ENCODE measurements at places on chromosomes 5 and 9.
A peak's percentile ranks its signal among the peaks of the same experiment; 100 is the strongest.

- DNase-seq: no peak
Observed at GRCh38 chr5:130642461-130642860, 522.6 kb downstream of the HINT1 start.

DNA sequence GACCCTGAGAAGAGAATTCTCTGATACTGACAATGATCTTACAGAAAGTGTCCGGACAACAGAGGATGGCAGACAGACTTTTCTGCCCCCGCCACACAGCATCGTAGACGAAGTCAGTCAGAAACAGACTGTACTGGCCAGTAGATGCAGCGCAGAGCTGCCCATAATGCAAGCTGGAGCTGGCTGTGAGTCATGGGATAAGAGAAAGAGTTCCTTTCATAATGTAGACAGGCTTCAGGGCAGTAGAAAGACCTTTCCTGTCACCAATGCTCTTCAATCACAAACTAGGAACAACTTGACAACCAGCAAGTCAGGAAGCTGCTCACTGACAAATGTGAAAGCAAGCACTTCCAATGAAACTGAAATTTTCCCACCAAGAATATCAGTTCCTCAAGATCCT, 5.1 kb downstream of the SPATA31D1 start:
- no peak for DNase-seq

GRCh38 chr5:127275641-127276193, 14.9 kb upstream of the MEGF10 start:
- DNase-seq: no peak

DNA sequence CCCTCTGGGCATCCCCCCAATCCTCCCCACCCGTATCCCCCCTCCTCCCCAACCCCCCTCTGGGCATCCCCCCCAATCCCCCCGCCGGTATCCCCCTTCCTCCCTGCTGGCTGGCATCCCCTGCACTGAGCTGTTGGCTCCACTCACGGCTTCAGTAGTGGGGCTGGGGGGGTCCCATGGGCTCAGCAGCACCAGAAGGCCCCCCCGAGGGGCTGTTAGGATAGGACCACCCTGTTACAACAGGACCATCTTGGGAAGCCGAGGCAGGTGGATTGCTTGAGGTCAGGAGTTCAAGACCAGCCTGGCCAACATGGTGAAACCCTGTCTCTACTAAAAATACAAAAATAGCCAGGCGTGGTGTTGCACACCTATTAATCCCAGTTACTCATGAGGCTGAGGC, 42.4 kb downstream of the EXD3 start:
- peak; percentile 62 for DNase-seq

DNA sequence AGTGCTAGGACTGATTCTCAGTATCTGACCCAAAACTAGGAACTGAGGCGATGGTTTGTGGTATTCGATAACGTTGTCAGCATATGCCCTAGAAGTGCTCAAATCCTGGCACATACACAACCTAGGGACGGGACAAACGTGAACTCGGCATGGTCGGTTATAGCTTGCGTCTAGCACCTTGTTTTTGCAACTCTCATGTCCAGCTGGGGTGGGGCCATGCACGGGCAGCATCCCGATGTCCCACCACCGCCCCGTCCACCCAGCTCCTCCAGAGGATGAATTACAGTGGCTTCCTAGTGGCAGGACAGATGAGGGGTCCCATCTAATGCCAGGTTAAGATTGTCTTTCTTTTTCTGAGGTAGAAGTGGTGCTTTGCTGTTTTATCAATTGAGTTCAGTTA, 31.6 kb downstream of the PROP1 start:
- DNase-seq: peak; percentile 55

DNA sequence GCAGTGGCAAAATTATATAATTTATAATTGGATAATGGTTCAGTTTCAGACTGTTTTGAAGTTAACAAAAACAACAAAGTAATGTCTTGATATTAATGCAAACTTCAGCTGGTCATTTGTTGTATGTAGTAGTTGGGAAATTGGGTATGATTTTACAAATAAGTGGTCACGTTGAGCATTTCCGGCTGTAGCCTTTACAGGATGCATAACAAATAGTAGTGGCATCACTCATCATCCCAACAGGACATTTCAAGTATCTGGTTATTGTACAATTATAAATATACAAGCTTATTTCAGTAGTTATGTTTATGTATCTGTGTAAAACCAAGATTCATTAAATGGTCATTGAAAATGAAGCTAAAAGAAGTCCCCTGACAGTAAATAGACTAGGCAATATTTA, 72.9 kb downstream of the SMIM15 start:
- DNase-seq: no peak

DNA sequence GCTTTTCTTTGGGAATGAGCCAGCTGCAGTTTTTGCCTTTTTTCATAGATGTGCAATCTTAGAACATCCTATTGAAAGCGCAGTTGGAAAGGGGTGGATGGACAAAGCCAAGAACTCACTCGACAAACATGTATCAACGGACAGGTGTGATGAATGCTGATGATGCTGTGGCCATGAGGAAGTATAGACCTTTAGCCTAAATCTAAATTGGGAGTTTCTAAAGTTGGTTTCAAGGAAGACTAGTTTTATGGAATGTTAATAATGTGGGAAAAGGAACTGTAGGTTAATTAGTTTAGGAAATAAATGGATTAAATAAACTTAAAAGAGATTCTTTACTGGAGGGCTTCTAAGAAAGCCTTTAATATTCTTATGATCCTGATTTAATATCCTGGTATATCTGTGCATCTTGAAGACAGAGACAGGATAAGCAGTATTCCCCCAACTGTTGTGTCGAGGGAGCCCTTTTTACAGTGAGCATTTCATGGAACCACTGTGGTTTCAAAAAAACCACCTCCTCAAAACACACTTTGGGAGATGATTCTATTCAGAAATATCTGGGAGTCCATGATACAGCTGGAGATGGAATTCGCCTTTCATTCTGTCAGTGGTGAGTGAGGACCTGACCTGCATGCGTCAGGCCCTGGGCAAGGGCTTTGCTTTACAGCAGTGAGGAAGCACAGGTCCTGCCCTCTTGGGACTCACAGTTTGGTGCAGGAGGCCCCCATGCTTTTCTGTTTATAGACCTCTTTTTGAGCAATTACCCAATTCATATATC, 82.6 kb downstream of the AOPEP start:
- DNase-seq: no peak

GRCh38 chr5:108720391-108720790, 27.3 kb upstream of the FER start:
- no peak for DNase-seq

DNA sequence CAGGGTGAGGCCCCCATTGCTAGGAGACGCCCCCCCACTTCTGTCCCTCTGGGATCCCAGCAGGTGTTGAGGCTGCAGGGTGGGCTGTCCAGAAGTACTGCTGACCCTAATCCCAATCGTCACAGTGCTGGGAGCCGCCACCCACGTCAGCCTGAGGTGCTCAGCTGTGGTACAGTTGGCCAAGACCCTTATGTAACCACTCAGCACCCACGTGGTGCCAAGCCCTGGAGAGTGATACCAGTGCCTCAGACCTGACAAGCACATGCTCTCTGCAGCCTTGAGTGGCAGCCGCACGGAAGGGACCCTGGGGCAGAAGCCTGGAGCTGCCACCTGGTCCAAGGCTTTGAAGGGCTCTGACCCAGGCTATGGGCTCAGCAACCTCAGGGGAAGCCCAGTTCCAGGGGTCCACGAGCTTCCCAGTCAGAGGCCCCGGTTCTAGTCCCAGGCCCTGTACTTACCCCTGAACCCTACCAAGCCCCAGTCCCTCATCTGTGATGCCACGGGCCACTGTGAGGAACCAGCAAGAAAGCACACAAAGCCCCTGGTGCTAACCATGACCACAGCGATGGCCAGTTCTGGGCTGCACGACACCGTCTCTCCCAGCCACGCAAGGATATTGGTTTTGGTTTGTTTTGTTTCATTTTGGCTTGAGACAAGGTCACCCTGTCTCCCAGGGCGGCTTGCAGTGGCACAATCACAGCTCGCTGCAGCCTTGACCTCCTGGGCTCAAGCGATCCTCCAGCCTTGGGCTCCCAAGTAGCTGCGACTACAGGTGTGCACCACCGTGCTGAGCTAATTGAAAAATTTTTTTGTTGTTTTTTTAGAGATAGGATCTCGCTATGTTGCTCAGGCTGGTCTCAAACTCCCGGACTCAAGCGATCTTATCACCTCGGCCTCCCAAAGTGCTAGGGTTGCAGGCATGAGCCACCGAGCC, 50.7 kb downstream of the DBH start:
- DNase-seq: no peak

GRCh38 chr9:95373782-95374487, 56.4 kb upstream of the FANCC start:
- DNase-seq: no peak

- no peak for DNase-seq
Observed at GRCh38 chr5:16886793-16887345, 49.2 kb downstream of the MYO10 start.

DNA sequence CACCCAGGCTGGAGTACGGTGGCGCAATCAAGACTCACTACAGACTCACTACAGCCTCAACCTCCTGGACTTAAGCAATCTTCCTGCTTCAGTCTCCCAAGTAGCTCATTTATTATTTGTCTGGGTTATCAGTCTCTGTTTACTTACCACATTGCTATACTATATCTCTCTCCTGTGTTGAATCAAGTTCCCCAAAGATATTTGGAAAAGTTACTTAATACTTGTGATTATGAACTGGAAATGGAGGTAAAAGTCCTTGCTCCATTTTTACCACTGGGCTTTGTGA, 55.6 kb downstream of the ANGPTL2 start:
- DNase-seq: no peak

GRCh38 chr9:35852876-35853865, 17.0 kb downstream of the OR13J1 start:
- DNase-seq: peak; percentile 76

GRCh38 chr9:114655689-114656088, 1.9 kb downstream of the TEX53 start:
- DNase-seq: no peak

DNA sequence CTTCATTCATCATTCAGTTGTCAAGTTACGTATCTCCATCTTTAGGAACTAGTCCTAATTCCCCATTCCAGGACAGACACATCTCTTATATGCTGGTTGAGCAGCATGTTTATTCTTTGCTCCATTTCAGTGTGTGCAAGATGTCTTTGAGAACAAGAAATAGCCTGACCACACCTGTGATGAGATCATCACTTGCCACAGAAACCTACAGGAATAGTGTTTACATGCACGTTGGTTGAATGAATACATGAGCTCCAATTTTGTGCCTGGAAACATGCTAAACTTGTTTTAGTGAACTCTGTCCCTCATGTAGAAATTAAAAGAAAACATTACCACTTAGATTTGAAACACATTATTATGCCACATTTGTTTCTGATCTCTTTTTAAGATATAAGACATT, 489.1 kb downstream of the CDH18 start:
- no peak for DNase-seq

DNA sequence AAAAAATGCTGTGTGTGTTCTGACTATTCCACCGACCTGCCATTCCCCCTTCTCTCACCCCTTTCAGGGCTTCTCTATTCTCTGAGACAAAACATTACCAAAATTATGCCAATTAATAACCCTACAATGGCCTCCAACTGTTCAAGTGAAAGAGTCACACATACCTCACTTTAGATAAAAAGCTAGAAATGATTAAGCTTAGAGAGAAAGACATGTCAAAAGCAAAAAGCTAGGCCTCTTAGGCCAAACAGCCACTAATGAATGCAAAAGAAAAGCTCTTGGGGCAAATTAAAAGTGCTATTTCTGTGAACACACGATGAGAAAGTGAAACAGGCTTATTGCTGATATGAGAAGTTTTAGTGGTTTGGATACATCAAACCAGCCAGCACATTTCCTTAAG, 279.6 kb upstream of the GRAMD2B start:
- DNase-seq: no peak

DNA sequence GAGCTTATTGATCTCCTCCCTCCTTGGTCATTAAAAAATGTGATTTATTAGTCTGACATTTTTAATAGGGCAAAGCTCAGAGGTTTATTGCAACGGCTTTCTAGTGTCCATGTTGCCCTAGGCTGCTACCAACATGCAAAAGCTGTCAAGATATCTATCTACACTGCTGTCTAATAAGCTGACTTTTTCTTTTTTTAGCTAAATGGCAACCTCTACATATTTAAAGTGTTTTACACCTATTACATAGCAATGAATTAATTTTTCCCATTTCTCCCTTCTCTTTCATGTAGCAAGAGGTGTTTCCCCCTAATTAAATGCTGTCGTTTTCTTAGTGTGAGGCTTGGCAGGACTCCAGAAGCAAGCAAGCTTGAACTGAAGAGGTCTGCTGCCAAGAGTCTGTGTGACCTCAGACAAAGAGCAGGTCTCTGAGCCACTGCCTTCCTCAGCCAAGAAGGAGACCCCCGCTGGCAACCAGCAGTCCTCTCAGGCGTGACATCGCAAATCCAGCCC, 79.4 kb downstream of the GAS1 start:
- DNase-seq: no peak

DNA sequence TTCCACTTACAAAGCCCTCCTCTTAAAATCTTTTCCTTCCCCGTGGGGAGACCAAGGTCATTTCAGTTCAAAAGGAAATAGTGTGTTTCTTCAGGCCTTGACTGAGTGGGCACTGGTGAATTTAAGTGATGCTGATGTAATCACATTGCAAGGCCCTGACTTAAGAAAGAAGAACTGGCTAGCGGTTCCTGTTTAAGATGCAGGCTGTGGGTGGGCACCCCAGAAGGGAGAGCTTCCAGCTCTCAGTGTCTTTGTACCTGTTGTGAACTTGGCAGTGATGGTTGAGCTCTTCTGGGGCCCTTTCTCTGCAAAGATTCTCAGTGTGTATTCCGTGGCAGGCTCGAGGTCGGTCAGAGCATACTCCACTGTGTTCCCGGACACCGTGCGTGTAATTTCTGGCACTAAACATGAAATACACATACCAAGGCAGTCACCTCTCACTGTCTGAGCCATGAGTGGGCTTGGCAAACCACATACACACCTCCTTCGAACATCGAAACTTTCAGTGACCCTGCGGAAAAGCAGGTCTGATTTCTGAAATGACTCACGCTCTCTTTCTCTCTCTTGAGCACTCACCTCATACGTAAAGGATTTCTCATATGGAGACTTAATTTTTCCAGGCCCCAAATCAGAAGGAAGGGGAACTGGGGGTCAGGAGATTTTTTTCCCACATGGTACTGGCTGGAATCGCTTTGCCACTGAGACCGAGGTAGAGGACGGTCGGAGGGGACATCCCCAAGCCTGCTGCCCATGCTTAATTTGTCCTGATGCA, 81.9 kb downstream of the TNC start:
- no peak for DNase-seq

DNA sequence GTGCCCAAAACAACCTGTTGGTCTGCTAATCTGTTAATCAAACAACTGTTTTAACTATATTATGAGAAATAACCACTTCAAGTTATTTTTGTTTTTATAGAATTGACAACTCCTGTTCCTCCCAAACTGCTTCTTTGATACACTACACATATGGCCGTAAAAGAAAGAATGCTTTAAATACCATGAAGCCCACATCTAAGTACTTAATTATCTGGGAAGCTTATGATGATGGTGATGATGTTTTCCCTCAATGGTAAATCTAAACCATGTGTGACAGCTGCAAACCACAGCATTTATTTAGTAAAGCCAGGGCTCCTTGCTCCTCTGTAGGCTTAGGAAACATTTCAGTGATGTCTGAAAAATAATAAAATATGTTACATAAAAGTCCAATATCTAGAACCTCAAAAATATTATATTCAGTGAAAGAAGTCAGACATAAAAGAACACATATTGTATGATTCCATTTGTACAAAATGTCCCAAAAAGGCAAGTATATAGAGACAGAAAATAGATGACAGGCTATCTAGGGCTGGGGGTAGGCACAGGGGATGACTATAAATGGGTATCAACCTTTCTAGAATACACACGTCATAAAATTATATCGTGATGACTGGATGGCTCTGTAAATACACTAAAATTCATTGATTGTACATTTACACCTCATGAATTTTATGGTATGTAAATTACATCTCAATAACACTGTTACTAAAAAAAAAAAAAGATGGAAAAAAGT, 154.1 kb downstream of the EFNA5 start:
- DNase-seq: no peak
